ENCODE measurements at places on chromosomes 12 and 14.

DNA sequence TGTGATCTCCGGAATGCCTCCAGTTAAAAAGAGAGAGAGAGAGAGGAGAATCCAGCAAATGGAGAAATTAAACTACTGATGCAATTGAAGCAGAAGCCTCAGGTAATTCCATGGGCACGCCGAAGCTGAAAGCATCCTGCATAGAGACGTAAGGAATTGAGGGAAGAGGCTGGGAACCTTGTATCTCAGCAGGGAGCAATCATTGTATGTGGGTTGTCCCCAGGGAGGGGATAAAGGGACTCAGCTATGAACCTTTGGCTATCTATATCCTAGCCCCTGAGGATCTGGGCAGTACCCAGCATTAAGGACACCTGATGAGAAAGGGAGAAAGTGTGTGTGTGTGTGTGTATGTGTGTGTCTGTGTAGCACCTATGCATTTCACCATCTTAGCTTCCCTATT, 95.8 kb upstream of the ATXN7L3B start:
- no peak for DNase-seq

DNA sequence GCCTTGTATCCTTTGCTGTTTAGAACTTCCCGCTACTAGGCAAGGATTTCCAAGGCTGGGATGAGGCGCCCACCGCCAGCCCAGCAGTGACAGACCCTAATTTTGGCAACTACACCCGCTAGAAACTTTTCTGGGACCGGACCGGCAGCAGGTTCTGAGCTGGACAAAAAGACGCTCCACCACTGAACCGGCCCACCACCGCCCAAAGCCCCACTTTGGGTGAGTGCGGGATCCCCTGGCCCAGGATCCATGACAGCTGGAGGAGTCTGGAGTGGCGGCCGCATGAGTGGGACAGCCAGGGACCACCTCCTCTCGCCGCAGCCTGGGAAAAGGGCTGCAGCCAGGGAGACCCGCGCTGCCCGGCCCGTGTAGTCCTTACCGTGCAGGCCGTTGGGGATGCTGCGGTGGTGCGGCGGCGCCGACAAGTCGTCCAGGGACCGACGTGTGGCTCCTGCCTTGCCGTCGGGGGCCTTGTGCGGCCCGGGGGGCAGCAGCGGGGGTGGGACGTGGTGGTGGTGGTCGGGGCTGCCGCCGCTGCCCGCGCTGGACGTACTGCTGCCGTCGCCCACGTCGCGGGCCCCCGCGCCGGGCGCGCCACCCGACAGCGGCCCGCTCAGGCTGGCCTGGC, 1.1 kb downstream of the CCDC85C start:
- DNase-seq, result no peak

GRCh38 chr14:84202486-84202885, 1327.5 kb upstream of the FLRT2 start:
- no peak for DNase-seq

DNA sequence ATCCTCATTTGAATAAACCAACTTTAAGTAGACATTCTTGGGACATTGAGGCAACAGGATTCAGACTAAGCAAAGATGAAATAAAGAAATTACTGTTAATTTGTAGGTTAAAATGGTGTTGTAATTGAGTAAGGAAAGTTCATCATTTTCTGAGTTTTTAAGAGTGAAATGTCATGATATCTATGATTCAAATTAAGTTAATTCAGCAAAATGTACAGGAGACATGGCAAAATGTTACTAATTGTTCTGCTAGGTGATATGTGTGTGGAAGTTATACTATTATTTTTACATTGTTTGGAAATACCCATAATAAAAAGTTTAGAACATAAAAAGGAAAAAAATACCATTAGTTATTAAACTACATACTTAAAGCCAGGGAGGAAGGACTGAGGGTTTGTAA, 55.0 kb upstream of the EGLN3 start:
- no peak for DNase-seq

- no peak for DNase-seq
Observed at GRCh38 chr12:94001691-94002090, 146.7 kb upstream of the PLXNC1 start.

- DNase-seq, result no peak
Observed at GRCh38 chr12:101557094-101557493, 37.7 kb upstream of the MYBPC1 start.

GRCh38 chr12:90122681-90123080, 414.0 kb upstream of the ATP2B1 start:
- no peak for DNase-seq

- DNase-seq, result no peak
Observed at GRCh38 chr14:92413379-92413778, 90.4 kb downstream of the SLC24A4 start.

- peak; percentile 75 for DNase-seq
Observed at GRCh38 chr14:96762650-96763049, 34.5 kb upstream of the VRK1 start.

DNA sequence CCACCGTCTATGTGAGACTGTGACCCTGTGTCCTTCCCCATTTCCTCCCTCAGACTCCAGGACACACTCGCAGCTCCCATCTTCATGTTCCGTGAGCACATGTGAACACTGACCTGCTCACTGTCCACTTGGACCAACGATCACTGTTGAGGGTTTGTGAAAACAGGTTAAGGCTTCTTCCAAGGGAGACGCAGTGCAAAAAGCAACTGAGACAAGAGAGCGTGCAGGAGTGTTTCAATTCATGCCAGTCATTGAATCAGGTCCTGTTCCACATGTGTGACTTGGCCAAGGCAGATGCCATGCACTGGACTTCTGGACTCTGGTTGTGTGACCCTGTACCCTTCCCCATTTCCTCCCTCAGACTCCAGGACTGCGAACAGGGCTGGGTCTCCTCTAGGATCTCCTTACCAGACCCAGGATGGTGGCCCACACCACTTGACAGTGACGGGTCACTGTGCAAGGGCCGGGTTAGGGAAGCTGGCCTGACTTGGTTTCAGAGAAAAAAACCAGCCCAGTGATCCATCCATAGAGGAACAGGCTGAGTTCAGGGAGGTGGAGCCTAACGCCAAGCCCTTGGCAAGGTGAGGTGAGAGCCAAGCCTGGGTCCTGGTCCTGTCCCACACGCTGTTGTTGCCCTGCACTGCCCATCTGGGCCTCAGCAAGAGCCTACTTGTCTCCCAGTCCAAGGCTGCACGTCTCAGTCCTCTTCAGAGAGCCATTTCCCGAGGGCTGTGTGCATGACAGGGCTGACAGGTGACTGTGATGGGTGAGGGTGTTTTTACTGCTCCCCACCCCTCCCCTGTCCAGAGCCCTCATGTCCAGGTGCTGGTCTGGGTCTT, 5.7 kb upstream of the KRT5 start:
- no peak for DNase-seq

GRCh38 chr12:26383041-26383440, 187.7 kb downstream of the SSPN start:
- no peak for DNase-seq

DNA sequence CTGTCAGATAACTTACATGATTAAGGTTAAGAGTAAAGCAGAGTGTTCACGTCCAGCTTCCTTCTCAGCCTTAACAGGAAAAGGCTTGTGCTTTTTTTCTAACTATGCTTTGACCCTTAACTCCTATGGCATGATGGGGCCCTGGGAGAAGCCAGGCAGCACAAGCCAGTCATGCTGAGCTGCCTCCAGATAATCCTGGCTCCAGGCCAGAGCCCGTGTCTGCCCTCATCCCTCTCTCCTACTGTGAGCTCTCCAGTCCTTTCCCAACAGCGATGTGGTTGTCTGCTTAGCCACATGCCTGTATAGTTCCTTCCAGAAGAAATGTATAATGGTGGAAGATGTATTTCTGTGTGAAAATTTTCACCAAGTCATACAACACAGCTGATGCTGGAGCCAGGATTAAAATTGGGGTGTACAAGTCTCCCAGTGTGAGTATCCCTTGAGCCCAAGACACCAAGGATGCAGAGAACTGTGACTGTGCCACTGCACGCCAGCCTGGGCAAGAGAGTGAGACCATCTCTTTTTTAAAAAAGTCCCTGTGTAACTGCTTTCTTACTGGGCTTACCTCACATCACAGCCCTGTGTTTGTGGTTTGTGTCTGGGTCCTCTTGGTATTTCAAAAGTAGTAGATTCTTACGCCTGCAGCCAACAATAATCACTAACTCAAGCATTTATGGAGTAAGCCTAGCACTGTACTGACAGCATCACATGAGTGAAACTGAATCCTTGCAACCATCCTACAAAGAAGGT, 7.9 kb upstream of the ITFG2 start:
- no peak for DNase-seq

GRCh38 chr14:101123618-101124510, 220.3 kb upstream of the RTL1 start:
- no peak for DNase-seq

GRCh38 chr12:61267474-61267873, 992.7 kb upstream of the USP15 start:
- DNase-seq, result no peak

DNA sequence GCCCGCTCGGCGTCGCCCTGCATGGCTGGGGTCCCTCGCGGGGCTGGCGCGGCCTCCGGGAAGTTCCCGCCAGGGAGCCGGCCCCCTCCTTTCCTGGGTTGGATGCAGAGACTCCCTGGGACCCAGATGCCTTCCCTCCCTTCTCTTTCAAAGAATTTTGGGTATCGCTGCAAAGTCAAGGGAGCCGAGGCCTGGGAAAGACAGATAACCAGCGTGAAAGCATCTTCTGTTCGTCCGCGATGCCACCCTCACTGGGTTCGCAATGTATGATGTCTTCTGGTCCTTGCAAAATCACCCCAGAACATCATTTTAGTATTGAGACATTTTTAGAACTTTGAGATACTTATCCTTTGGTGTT, 451 bp downstream of the IRAK3 start:
- no peak for DNase-seq

GRCh38 chr12:2582631-2583030, 212.1 kb upstream of the FKBP4 start:
- no peak for DNase-seq

- no peak for DNase-seq
Observed at GRCh38 chr12:22532317-22532716, 12.0 kb downstream of the C2CD5 start.

DNA sequence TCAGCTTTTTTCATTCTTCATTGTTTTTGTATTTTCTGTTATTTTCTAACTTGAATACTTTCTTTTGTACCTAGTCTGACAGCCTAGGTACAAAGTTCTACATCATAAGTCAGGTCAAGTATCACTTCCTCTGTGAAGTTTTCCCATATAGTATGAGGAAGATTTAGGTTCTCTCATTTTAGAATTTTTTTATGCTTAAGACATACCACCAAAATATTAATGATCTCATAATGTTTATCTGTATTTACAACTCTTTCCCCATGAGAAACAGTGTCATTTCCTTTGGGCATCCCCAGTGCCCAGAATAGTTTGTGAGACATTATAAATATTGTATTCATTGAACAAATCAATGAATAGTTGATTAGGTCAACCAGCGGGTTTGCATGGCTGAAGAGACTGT, 3.1 kb upstream of the ATF7IP start:
- no peak for DNase-seq

DNA sequence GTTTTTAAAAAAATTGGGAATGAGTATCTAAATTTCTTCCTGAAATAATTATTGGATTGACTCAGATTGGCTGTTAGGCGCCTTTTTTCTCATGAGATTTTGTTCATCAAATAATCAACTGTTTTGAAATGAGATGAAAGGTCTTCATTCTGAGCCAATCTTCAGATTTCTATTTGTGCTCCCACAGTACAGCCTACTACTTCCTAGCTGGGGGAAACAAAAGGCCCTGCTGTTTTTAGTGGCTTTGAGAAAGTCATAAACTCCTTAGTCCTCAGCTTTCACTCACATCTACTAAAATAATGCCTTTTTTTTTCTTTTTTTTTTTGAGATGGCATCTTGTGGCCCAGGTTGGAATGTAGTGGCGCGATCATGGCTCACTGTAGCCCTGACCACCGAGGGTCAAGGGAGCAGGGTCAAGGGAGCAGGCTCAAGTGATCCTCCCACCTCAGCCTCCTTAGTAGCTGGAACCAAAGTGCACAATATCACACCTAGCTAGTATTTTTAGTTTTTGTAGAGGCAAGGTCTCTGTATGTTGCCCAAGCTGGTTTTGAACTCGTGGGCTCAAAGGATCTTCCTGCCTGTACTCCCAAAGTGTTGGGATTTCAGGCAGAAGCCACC, 15.2 kb downstream of the NACA start:
- no peak for DNase-seq

DNA sequence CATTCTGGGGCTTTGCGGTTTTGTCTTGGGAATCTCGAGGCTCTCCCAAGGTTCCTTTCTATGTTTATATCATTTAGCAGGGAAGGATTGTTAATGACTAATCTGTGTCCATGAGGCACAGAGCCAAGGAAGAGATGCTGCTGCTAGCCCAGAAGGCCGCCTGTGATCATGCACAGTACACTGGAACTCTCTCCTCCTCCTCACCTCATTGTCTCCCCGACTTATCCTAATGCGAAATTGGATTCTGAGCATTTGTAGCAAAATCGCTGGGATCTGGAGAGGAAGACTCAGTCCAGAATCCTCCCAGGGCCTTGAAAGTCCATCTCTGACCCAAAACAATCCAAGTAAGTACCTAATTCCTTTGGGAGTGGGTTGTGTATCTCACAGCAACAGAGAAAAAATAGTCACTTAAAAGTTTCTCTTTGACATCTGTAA, at the start of gene NR1H4:
Gene NR1H4, plus strand, starts transcription at position 151 of the 435 bp plus-strand sequence. CDS start 19,458 bp downstream, outside the sequence.
- no peak for DNase-seq

- no peak for DNase-seq
Observed at GRCh38 chr14:54392131-54392859, 4.5 kb upstream of the CDKN3 start.

- DNase-seq, result no peak
Observed at GRCh38 chr12:100610666-100611430, 37.4 kb downstream of the GAS2L3 start.

DNA sequence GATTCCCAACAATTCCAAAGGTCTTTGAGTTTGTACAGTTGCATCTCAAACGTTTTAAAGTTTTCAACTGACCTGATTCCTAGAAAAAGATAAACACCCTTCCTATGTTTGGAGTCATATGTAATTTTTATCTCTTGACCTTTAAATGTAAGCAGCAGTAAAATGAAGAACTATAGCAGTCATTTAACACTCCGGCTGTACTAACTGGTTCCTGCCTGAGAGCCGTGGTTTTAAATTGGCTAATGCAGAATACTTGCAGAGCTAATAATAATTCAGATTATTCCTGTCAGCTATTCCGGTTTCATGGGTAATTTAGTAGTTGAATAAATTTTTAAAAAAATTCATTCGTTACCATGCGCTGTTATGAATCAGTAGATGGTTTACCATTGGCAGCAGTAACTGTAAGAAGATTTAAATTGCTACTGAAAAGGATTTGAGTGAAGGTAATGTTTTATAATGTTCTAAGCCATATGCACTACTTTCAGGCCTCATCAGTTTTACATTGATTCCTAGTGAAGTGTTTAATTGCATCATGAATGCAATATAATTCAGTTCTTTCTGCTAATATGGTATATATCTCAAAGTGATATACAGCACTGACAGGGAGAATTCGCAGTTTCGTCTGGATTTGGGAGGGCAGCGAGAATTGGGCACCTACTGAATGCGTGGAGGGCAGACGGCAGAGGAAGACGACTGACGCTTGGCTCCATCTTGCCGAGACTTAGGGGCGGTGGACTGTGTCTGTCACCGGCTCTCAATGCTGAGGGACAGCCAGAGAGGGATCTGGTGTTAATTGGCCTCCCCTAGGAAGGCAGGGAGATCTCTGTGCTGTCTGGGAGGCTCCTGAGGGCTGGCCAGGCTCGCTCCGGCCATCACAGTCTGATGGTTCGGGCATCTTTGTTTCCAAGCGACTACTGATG, 217.7 kb downstream of the PHETA1 start:
- DNase-seq, result no peak

Measured in SW 1271 (cell line).